ENCODE measurements at places on chromosomes 7 and 10. TPM values are rescaled to one million over a fixed set of nuclear protein-coding genes. Genes with fewer than 3 reads are reported as not detected.

The NEURL1 gene
- total RNA-seq: 1.3 TPM

The RET gene
- total RNA-seq: 0.07 TPM

The COL26A1 gene
- not detected for total RNA-seq

The PAXIP1 gene
- 14.5 TPM for total RNA-seq

The ZEB1 gene
- 16.0 TPM for total RNA-seq

The BTBD16 gene
- total RNA-seq: 0.51 TPM

The ECHDC3 gene
- total RNA-seq: 26.3 TPM

The SHTN1 gene
- total RNA-seq: 15.9 TPM

The FUOM gene
- 57.2 TPM for total RNA-seq

The ACBD7 gene
- total RNA-seq: 1.6 TPM

The MYL10 gene
- total RNA-seq: not detected

The MYPN gene
- 0.36 TPM for total RNA-seq

The PNLIPRP1 gene
- not detected for total RNA-seq

The MSMB gene
- not detected for total RNA-seq

The ZNF727 gene
- total RNA-seq: not detected

The SYT15B gene
- 0.07 TPM for total RNA-seq
